ENCODE measurements at places on chromosomes 12 and 14.
A peak's percentile ranks its signal among the peaks of the same experiment; 100 is the strongest.

DNA sequence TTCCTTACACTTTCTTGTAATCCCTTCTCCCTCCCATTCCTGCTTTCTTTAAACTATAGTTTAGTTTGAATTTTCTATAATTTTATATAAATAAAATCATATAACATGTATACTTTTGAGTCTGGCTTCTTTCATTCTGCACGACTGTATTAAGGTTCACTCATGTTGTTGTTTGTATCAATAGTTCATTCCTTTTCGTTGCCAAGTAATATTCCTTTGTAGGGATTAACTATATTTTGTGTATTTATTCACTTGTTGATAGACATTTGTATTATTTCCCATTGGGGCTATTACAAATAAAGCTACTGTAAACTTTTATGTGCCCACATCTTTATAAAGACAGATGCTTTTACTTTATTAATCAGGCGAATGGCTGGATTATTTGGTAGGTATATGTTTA, 39.4 kb upstream of the TBC1D15 start:
- DNase-seq = no peak

- DNase-seq = no peak
These were observed 135.9 kb downstream of the SLC15A4 start for GRCh38 chr12:128687851-128688250.

DNA sequence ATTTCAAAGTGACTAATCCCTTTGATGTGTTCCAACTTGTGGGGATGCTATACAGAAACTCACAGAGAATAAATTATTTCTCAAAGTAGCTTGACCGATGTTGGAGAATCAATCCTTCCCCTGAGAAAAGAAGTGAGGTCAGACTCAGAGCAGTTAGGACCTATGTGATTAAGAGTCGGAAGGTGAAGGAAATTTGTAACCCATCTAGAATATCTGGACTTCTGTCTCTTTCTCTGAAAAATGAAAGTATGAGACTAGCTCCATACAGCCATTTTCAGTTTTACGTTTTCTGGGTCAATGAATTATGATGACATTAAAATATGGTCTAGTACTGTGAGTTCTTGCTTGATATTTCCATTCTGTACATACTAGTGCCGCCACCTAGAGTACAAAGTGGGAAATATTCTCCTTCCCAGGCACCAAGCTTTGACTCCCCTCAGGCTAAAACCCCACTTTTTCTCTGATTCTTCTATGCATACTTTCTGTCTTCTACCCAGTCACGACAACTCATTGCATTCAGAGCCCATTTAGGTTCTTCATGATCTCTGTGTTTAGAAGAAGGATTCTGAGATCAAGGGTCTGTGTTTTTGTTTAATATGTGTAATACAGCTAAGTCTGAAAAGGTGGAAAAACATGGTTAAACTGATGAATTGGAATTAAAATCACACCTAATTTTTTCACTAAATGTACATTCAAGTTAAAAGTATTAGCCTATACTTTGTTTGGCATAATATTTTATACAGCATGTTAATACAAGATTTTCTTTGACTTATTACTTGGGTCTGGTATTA, 6.9 kb upstream of the NTS start:
- DNase-seq = peak; percentile 45

- DNase-seq = no peak
These were observed 25.1 kb downstream of the CPNE8 start for GRCh38 chr12:38880288-38880687.

DNA sequence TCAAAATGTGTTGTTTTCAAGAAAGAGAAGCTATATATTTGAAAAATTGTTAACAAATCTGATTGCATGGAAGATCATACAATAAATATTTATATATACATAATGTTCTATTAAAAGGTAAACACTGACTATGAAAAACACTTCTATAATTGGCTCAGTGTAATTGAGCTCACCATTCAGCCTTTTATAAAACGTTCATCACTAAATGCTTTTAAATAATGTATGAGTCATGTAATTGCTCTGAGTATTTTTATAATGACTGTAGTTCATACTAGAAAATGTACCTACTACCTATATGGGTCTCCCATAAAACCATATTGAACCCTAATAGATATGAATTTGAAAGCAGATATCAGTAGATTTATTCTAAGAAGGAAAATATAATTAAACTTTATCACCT, 240.4 kb upstream of the MGAT4C start:
- no peak for DNase-seq

- DNase-seq = no peak
These were observed 820.3 kb downstream of the TMEM121 start for GRCh38 chr14:106346534-106347290.

DNA sequence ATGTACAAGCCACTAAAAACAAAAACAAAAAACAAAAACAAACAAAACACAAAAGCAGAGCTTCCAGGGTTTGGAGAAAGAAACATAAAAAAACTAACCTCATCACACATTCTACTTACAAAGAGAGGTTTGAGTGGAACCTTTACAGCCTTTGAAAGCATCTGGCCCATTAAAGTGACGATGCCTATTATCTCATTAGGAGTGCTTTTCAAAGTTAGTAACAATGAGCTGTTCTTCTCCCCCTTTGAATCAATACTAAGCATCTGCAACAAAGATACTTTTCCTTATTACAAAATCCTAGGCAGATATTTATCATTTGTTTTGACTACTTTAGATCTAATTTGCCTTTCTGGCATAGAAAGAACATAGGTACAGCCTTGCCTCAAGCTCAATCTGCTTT, 217.3 kb downstream of the PPM1H start:
- DNase-seq = no peak

DNA sequence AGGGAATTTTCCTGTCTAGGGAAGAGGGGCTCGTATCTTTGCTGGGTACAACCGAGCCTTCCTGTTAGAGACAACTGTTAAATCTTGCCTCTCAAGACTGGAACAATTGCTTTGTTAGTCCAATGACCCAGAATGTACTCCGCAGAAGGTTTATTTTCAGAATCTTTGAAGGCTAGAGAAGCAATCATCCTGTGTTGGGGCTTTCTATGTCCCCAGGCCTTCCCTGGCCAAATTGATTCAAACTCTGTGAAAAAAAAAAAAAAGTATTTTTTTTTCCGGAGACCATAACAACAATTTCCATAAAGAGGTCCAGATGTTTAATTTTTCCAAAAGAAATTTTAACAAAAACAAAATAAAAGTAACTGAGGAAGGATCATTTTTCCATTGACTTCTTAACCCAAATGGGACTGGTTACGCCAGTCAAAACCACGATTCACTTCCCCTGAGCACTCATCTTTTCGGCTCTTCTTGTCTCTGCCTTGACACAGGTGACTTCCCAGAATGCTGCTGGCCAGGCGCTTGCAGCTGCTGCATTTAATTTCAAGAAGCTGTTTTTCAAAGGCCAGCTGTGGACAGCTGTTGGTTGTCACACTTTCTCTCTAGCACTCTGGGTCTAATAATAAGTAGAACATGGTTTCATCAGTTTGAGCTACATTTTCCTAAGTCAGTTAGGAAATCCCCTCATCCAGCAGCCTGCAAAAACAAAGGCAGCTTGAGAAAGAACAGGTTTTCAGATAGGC, 81.6 kb upstream of the MANSC4 start:
- no peak for DNase-seq

DNA sequence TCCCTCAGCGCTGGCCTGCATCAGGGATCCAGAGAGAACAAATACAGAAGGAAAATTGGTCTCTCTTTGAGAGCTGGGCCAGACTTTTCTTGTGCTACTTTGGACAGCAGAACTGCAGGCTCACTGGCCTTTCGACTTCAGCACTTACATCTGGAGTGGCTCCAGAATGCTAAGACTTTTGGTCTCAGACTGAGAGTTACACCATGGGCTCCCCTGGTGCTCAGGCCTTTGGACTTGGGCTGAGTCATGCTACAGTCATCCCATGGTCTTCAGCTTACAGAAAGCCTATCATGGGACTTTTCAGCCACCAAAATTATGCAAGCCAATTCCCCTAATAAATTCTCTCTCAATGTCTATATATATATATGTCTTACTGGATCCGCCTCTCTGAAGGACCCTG, 9.0 kb upstream of the CD163 start:
- DNase-seq = peak; percentile 2

GRCh38 chr12:132356691-132357622, 27.6 kb upstream of the GALNT9 start:
- peak; percentile 74 for DNase-seq

DNA sequence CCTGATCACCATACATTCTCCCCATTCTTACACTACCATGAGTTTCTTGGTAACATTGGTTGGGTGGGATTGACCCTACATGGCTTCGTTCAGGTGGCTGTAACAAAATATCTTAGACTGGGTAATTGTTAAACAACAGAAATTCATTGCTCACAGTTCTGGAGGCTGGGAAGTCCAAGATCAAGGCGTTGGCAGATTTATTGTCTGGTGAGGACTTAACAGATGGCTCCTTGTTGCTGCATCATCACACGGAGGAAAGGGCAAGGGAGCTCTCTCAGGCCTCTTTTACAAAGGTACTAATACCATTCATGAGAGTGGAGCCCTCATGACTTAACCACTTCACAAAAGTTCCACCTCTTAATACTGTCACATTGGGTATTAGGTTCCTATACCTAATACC, 116.7 kb upstream of the EGLN3 start:
- DNase-seq = no peak

DNA sequence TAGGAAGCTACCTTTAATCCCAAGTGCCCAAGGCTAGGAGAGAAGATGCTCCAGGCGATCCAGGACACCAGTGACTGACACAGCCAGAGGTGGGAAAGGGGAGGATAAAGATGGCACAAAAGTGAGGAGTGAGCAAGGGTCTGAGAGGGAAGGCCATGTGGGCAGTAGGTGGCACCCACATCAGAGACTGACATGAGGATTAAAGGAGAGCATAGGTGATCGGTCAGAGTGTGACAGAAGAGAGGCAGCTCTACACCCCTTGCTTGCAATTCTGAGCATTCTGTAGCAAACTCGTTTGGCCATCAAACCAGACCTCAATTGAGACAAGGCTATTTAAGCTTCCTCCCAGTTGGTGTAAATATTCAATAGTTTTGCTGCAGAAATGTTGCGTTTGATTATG, 724 bp upstream of the CD27 start:
- DNase-seq = no peak

GRCh38 chr12:88662961-88663360, 82.7 kb upstream of the KITLG start:
- DNase-seq = no peak

DNA sequence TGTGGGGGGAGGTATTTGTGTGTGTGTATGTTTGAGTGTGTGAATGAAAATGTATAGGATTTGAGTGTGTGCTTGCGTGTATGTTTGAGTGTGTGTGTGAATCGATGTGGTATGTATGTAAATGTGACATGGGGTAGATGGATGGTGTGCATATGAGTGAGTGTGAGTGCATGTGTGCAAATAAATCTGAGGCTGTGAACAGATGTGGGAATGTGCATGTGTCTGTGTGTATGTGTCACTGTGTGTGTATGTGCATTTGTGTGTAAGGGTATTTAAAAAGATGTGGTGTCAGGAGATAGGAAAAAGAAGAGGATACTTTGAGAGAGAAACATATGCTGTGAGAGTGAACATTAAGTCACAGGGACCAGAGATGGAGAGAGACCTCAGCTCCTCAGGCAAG, 539.6 kb downstream of the MED13L start:
- DNase-seq = no peak

DNA sequence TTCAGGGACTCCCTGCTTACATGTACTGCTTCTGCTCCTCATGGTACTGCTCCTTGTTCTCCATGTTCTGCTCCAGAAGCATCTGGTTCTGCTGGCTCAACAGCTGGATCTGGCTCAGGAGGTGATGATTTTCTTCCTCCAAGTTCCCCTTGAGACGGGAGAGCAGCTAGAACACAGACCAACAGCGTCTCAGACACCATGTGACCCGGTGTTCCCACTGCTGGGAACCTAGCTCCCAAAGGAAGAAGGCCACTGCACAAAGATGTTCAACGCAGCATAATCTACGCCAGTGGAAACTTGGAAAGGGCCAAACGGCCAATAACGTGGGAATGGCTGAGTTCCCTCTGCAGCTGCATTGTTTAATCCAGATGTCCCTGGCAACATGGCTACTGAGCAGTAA, 49.6 kb upstream of the GPR68 start:
- no peak for DNase-seq

- DNase-seq = peak; percentile 78
These were observed 3.0 kb downstream of the ACRBP start for GRCh38 chr12:6644257-6644596.

DNA sequence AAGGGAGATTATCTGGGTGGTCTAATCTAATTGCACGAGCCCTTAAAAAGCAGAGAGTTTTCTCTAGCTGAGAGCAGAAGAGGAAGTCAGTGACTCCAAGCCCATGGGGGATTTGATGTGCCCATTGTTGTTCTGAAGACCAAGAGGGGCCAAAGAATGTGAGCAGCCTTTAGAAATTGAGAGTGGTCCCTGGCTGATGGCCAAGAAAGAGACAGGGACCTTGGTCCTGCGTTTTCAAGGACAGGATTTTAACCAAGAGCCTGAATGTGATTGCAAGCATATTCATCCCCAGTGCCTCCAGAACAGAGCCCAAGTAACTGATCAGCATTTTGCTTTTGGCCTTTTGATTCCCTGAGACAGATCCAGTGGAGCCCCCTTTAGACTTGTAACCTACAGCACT, 1353.9 kb downstream of the AACS start:
- no peak for DNase-seq

DNA sequence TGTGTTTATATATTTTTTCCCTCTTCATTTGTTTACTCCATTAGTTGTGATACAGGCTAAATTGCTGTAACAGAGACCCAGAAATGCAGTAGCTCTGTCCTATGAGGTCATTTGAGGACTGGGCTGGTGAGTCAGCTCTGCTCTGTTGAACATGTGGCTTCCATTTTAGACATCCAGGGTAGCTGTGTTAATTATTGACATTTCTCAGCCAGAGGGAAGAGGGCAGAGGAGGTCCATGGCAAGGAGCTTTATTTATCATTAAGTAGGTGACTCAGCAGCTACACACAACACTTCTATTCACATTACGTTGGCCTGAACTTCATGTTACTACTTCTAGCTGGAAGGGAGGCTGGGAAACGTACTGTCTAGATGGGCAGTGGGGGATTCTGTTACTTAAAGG, 85.4 kb downstream of the PTCSC3 start:
- DNase-seq = no peak

DNA sequence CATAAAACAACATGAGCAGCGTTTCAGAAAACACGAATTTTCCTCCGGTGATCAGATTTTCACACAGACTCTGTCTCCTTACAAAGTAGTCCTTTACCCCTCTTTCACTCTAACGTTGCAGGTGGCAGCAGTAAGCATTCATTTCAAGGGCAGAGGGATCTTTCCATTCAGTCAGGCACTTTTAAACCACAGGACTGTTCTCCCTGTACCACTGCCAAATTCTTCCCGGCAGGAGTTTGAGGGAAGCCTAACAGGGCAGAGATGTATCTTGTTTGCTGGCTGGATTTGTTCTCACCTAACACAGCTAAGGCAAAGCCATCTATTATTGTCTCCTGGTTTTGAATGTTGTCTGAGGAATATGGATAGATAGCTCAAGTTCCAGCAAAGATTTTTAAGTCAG, 1187.3 kb upstream of the SEL1L start:
- DNase-seq = no peak

- DNase-seq = no peak
These were observed 72.4 kb downstream of the SPPL3 start for GRCh38 chr12:120831648-120832267.
